ENCODE measurements at places on chromosomes 2 and 18.

DNA sequence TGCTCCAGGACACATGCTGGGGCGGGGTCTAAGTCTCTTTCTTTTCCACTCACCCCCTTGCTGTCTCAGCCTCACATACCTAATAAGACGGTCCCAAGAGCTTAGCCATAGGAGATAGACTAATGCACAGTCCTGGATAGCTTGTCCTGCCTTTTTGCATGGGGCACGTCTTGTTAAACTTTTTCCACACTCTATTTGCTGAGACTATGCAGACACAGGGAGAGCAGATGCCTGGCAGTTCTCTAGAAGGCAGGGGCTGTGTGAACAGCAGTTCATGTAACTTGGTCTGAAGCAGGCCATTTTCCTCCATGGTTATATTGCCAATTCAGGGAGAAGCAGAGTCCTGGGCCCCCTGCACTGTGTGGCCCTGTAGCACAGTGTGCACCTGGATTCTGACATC, 142.1 kb downstream of the SEPTIN10 start:
- DNase-seq: no peak

DNA sequence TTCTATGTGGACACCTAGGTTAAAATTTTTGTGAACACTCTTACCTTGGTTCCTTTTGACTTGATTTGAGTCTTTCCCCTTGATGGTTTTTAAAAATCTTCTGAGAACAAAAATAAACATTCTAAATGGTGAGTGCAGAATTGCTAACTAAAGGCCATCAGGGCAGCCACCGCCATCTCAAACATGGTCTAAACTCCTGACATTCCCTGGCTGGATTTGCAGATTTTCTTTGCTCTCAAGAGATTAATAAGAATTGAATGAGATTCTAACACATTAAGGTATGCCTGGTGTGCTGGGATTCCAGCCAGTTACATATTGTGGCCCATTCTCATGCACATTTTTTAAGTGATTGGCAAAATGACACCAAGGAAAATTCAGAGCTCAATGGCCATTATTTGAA, 17.2 kb upstream of the CTDP1 start:
- DNase-seq: no peak

DNA sequence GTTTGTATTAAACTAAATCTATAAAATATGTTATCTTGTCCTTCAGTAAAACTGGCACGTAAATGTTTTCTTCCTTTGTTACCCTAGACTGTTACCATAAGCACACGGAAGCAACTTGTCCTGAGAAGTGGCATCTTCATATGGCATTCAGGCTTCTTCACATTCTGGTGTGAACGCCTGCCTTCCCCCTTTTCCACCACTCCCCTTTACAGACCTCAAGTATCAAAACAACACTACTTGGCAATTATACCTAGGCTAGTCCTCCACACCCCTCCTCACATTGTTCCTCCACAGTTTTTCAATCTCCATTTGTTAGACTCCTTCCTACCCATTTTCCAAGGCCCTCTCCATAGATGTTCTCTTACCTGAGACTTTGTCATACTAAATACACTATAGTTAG, 2.9 kb downstream of the MEX3C start:
- DNase-seq: no peak

DNA sequence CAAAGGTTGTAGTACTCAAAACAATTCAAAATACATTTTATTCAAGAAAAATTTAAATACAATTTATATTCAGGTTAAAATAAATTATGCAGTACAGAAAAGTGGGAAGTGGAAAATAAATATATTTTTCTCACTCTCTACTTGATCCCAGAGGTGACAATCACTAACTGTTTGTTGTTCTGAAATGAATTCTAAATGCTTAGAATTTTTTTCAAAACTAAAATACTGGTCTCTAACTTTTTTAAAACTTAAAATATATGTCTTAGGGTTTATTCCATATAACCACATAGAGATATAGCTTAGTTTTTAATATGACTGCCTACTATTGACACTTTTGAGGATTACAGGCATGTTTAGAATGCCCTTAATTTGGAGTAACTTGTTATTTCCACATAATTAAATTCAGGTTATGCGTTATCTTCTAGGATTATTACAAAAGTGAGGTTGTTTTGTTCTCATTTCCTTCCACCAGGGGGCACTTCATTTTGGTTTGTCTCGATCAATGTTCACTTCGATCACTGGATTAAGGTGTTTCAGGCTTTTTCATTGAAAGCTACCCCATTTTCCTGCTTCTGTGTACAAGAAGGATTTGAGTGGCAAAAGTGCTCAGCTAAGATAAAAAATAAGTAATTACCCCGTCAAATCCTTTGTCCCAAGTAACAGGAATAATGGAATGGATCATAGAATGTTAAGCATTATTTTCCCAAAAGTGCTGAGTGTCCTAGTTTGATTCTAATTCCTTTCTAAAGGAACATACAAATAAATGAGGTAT, 27.1 kb upstream of the TFPI start:
- DNase-seq: peak; percentile 19

GRCh38 chr2:210477496-210477895, 937 bp upstream of the LANCL1 start:
- DNase-seq: peak; percentile 4

- DNase-seq: no peak
These were observed 55.2 kb upstream of the UGP2 start for GRCh38 chr2:63786471-63786870.

DNA sequence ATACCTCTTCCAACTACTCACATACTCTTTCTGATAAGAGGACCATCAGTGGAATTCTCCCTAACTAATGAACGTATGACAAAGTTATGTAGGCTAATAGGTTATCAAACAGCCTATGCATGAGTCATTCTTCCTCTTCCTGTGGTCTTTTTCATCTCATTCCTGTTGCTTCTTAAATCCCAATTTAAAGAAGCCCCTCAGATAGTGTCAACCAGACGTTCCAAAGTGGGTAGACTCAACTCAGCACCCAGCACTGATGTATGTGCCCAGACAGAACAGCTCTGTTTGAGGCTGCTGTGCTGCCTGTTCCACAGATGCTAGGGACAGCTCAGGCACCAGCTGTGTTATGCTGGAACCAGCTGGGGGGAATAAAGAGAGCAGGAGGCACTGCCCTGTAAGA, 52.6 kb downstream of the CXCR4 start:
- no peak for DNase-seq

GRCh38 chr2:160911258-160911657, 249.0 kb upstream of the TANK start:
- DNase-seq: no peak

DNA sequence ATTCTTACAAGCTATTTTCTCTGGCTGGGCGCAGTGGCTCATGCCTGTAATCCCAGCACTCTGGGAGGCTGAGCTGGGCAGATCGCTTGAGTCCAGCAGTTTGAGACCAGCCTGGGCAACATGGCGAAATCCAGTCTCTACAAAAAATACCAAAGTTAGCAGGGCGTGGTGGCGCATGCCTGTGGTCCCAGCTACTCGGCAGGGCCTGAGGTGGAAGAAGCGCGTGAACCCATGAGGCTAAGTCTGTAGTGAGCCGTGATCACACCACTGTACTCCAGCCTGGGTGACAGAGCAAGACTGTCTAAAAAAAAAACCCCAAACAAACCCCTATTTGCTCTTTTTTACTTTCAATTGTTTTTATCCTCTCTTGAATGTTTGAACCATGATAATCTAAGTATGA, 37.0 kb downstream of the PPP4R1 start:
- DNase-seq: no peak

DNA sequence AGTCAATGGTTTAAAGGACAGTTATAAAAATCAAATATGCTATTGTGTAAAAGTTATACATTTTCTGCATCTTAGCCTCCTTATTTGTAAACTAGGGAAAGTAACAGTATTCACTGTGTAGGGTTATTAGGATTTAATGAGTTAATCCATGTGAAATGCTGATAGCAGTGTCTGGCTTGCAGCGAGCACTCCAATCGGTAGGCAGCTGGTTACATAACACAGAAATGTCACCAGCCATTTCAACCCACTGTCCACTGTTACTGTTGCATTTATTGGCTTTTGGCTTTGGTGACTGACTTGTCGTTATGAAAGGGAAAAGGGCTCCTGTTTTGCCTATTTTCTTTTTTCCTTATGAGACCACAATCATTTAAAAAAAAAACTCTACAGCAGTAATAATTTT, 38.9 kb downstream of the ID2 start:
- DNase-seq: no peak

DNA sequence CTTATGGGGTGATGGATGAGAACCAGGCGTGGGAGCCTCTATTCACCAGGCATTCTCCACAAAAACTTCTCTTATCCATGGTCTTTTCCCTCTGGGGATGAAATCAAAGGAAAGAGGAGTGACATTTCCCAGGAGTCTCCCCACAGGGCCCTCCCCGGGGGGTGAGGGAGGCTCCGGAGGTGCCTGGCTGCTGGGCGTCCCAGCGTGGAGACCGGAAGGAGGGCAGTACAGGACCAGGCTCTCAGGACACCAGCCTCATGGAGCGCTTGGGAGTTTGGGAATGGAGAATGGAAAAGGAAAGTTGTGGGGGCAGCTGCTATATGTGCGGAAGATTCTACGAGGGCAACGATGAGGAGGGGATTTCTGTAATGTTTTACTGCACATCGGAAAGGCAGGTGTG, 22.1 kb downstream of the CIB4 start:
- DNase-seq: no peak

DNA sequence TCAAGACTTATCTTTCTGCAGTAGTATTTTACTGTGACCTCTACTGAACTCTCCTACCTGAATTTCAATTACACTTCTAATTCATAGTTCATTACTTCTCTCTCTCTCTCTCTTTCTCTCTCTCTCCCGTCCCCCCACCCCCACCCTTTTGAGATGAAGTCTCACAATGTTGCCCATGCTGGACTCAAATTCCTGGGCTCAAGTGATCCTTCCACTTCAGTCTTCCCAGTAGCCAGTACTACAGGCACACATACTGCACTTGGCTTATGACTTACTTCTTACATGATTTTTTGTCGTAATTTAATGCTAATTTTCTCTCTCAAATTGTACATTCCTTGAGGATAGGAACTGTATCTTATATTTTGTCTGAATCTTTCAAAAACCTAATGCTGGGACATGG, 6.0 kb upstream of the HIBCH start:
- no peak for DNase-seq

DNA sequence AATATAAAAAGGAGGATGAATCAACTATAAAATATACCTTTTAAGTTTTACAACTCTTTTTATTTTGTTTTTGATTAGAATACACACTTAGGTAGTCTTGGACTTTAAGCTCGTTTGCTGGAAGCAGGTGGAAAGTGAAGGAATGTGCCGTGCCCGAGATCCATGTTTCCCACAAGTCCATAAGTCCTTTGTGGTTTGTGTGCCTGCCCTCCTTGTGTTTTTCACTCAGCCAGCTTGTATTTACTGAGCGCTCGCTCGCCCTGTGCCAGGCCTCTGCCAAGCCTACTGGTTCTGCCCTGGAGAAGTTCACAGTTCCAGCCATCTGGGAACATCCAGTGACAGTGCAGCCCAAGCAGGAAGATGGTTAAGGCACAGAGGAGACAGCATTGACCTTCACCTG, 142.6 kb downstream of the MGAT5 start:
- DNase-seq: no peak

DNA sequence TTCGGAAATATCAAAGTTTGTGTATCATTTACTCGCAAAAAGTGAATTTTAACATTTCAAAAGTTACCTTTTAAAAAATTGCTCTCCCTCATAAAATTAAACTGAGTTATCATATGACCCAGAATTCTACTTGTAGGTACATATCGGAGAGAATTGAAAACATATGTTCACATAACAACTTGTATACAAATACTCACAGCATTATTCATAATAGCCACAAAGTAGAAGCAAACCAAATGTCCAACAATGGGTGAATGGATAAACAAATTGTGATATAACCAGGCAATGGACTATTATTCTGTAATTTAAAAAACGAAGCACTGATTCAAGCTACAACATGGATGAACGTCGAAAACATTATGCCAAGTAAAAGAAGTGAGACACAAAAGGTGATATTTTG, 412.0 kb upstream of the TCF4 start:
- DNase-seq: no peak

DNA sequence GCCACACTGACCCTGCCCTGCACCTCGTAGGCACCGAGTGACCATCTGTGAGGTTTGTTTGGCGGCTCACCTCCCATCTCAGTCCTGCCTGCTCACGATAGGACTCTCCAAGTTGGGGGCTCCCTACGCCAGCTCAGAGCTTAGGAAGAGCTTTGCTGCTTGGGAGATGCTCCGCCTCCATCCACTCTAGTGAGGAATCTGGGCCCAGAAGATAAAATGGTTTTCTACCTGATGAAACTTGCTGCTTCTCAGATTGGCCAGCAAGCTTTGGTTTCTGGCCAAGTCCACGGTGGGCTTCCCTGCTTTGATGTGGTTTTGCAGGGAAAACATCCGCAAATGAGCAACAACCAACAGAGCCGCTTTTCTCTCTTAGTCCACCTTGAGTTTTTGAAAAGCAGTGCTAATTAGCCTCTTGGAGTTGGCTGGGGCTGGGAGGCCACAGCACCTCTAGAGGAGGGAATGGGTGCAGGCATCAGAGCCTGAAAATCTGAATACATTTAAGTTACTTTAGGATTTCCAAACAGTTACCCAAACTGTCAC, 42.2 kb downstream of the THNSL2 start:
- DNase-seq: no peak

DNA sequence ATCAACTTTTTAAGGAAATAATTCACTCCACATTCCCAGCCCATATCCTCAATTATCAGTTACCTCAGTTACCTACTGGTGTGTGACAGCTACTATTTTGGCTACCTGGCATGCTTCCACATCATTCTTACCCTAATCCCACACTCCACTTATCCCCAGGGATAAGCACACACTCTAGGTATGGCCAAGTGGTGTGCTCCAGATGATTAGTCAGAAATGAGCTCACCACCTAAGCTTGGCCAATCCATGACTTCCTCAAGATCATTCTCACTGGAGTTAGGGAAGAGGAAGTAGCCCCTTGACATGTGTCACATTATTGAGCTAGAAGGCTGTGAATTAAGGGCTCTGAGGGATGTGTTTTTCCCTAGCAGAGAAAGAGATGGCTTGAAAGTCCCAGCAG, 20.9 kb upstream of the SMAD4 start:
- DNase-seq: no peak

- DNase-seq: no peak
These were observed 14.1 kb downstream of the KLF11 start for GRCh38 chr2:10057231-10058107.

GRCh38 chr18:2258954-2259353, 312.4 kb downstream of the METTL4 start:
- no peak for DNase-seq

GRCh38 chr18:46659484-46659883, 2.5 kb upstream of the LOXHD1 start:
- DNase-seq: no peak

GRCh38 chr2:151251012-151251411, 10.7 kb downstream of the RBM43 start:
- DNase-seq: no peak

GRCh38 chr2:167955264-167955906, 292.0 kb downstream of the STK39 start:
- no peak for DNase-seq

DNA sequence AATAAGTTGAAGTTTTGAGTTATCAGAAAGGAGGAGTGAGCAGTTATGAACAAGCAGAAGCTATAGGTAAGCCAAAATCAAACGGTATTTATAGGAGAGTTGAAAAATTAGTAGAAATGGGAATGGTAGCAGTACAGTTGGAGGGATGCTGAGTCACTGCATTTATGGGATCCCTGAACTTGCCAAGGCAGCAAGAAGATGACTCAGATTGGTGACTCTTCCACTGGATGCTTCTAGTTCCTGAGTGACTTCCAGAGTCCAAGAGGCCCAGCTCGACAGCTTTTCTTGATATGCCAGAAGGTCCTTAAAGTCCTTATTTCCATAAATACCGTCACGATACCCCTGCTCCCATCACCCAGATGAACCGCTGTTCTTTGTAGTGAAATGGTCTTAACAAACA, 31.1 kb upstream of the ACTR3 start:
- DNase-seq: no peak

Measured in activated T-cell treated with anti-CD3 and anti-CD28 coated beads for 24 hours (primary cell).